Fibroblast of skin of abdomen (primary cell): ENCODE measurements at places on chromosomes 6 and 20.

GRCh38 chr20:20677186-20677585 is 35.3 kb downstream of the RALGAPA2 start:
- DNase-seq = peak; percentile 74

DNA sequence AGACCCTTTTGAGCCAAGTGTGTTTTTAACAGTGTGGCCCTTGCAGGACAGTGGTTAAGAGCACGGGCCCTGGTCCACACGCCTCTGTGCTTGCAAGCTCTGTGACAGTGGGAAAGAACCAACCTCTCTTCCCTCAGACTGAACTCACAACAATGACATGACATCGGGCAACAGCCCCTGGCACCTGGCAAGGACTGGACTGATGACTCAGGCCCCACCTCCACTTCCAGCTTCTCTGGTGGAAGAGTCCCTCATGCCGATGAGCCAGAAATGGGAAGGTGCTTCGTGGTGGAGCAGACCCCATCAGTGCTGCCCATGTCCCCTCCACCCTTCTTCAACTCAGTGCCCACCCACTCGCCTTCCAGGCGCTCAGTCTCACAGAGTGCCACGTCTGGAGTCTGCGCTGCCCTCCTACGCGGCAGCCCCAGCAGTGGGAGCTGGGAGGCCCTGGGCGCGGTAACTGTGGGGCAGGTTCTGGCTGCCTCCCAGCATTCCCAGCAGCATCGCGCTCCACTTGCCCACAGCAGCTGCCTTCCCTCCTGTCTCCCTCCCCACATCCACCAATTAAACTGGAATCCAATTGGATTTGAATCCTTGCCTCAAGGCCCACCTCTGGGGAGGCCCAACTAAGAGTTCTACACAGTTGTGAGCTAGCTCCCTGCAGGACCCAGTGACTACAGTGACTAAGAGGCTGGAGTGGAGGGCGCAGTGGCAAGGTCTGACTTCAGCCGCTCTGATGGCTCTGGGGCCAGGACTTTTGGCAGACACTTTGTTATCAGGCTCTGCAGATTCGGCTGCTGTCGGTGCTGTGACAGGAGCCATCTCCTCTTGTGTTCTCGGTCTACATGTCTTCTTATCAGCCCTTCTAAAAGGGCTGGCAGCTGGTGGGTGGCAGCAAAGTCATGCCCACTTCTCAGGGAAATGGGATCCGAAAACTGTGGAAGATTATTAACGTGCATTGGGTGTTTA is 156.8 kb upstream of the MLN start:
- no peak for DNase-seq

- DNase-seq = peak; percentile 72
These were observed 68.2 kb downstream of the TBX18 start for GRCh38 chr6:84696166-84696565.

DNA sequence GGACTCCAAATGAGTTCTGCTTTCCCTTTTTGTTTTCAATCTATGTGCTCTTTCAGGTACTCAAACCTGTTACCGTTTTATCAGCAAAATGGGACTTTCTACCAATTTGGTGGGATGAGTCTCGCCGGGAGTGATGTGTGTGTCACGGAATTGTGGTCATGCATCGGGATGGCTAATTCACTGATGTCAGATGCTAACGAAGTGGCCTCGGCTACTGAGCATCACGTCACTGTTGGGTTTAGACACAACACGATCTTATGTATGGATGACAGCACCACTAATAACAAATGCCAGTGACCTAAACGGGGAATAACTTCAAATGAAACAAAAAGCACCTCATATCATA is 1.6 kb upstream of the PCK1 start:
- DNase-seq = no peak

DNA sequence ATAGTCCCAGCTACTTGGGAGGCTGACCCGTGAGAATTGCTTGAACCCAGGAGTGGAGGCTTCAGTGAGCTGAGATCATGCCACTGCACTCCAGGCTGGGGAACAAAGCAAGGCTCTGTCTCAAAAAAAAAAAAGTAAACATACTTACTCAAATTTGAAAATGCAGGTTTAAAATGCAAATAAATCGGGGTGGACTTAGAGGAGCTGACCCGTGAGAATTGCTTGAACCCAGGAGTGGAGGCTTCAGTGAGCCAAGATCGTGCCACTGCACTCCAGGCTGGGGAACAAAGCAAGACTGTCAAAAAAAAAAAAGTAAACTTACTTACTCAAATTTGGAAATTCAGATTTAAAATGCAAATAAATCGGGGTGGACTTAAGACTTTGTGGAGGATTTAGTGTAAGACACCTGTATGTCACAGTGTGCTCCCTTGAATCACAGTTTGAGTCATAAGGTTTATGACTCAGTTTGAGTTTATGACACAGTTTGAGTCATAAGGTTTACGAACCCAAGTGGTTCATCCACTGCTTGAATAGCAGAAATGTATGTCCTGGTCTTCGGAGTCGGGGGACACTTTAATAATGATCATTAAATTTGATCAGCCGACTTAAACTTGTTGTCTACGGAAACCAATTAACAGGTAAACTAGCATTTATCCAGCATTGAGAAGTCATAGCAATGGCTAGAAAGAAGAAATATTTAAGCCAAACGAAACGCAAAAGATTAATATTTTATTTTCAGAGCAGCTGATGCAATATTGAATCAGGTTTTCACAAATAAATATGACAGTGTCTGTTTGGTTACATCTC is 6.8 kb upstream of the MRPS10 start:
- peak; percentile 76 for DNase-seq

DNA sequence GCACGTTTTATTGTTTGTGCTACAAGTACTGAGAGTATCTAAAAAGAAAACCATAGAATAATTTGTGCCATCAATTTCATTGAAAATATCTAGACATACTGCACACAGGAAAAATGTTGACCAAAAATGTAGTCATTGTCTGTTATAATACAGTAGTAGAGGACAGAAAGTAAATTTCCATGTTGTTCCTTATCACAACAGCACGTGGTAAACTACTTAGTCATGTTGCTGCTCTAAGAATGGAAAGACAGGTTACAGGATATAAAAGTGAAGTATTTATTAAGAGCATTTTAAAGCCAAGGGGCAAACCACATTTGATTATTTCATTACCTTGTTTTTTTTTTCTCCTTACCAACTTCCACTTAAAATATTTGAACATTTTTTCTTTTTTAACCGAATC is 89.0 kb upstream of the CEP85L start:
- DNase-seq = no peak

DNA sequence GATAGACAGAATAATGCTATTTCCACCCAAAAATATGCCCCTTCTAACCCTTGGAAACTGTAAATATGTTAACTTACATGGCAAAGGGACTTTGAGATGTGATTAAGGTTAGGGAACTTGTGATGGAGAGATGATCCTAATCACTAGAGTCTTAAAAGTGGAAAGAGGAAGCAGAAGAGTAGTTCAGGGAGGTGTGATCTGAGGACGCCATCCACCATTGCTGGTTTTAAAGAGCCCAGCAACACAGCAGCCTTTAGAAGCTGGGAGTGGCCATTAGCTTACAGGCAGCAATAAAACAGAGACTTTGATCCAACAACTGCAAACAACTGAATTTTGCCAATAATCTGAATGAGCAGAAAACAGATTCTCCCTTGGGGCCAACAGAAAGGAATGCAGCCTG is 30.6 kb downstream of the ZNF311 start:
- DNase-seq = no peak

DNA sequence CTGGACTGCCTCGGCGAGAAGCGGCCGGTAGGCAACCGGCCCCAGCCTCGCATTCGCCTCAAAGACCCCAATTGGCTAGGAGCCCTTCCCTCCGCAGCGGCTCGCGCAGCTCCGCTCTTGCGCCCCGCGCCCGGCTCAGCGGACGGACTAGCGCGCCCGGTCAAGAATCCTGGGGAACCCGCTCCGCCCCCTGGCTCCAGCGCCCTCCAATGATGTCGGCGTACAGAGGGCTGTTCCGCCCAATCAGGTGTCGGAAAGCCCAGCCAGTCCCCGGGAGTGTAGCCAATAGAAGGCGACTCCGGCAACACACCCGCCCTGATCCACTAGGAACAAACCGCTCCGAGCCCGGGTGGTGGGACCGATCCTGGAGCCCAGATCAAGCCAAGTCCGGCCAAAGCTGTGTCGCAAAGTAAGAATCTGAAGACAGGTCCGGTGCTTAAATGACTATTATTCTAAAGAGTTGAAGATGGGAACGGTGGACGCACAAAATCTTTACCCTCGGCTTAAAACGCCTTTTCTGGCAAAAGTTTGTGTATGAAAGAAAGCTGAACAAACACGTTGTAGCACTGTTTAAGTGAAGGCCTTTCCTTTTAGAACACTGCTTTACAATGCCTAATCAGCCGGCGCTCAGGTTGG is 132.2 kb downstream of the OGFRL1 start:
- DNase-seq = peak; percentile 95

- DNase-seq = peak; percentile 28
These were observed 129.0 kb downstream of the KIF16B start for GRCh38 chr20:16444057-16444777.

DNA sequence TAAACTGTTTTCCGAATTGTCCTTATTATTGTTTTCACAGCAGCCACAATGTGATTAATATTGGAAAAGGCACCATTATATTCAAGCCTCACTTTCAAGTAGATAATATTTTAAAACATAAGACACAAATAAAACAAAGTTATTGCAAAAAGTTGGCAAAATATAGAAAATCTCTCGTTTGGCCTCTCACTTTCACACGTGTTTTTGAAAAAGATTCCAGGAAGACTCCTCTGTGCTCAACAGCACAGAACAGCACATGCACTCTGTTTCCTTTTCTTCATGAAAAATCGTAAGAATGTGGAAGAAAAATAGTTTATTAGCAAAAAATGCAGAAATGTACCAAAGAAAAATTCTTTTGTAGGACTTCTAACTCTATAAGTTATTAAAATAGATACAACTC is 46.7 kb downstream of the PRKN start:
- DNase-seq = no peak

- DNase-seq = no peak
These were observed 222.4 kb downstream of the CD83 start for GRCh38 chr6:14339711-14340584.

- no peak for DNase-seq
These were observed 653 bp downstream of the NAA20 start for GRCh38 chr20:20017844-20018185.

DNA sequence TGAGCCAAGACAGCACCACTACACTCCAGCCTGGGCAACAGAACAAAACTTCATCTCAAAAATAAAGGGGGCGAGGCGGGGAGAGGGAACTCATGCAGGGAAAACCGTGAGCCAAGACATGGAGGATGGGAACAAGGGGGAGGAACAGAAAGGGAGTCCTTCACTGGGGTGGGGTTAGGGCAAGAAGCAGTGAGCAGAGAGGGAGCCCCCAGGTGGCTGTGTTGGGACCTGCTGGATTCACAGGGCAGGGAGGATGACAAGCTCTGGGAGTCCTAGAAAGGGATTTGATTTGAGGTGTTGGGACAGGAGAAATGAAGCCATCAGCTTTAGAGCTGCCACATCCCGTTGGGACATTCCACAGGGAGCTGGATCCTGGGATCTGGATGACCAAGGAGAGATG is 90.6 kb upstream of the TOP1 start:
- no peak for DNase-seq

- no peak for DNase-seq
These were observed 89.2 kb upstream of the EXOC2 start for GRCh38 chr6:782141-782540.

- DNase-seq = no peak
These were observed 3.6 kb downstream of the IPCEF1 start for GRCh38 chr6:154352898-154353585.

GRCh38 chr6:5213836-5214235 is 46.9 kb downstream of the LYRM4 start:
- peak; percentile 64 for DNase-seq

GRCh38 chr6:63899550-63899949 is 263.9 kb downstream of the PHF3 start:
- DNase-seq = peak; percentile 41

- no peak for DNase-seq
These were observed 47.0 kb downstream of the PRL start for GRCh38 chr6:22249711-22250350.

DNA sequence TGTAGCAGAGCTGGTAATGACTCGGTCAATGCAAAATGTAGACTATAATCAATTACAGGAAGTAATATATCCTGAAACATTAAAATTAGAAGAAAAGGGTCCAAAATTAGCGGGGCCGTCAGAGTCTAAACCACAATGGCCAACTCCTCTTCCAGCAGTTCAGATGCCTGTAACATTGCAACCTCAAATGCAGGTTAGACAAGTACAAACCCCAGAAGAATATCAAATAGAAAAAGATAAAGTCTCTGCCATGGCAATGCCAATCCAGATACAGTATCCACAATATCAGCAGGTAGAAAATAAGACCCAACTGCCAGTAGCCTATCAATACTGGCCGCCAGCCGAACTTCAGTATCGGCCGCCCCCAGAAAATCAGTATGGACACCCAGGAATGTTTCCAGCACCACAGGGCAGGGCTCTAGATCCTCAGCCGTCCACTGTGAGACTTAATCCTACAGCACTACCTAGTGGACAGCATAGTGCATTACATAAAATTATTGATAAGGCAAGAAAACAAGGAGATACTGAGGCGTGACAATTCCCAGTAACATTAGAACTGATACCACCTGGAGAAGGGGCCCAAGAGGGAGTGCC is 158.4 kb downstream of the GPX5 start:
- DNase-seq = peak; percentile 33

GRCh38 chr6:160253714-160254113 is 4.9 kb downstream of the SLC22A2 start:
- no peak for DNase-seq

- peak; percentile 2 for DNase-seq
These were observed 77.7 kb upstream of the OLIG3 start for GRCh38 chr6:137571854-137572253.

GRCh38 chr6:12927746-12928145 is 211.2 kb downstream of the PHACTR1 start:
- no peak for DNase-seq

GRCh38 chr6:155212616-155213380 is 51.0 kb upstream of the CLDN20 start:
- peak; percentile 75 for DNase-seq

DNA sequence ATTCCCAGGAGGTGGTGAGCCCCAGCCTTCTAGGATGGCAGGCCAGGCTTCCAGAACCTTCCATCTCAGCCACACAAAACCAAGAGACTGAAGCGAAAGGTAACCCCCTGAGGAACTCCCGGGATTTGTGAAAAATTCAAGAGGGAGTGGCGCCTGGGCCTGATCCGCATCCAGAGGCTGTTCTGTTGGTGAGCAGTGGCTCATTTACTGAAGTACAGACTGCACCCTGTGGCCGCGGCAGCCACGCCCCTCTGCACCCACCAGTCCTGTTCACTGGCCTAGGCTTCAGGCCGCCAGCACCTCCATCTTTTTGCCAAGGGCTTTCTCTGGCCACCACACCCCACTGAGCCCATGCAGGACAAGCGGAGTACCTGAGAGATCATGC is 79.1 kb upstream of the PTPN1 start:
- DNase-seq = no peak
